ENCODE measurements at places on chromosomes 5 and 9.

GRCh38 chr5:172830876-172831662 is 3.0 kb upstream of the ERGIC1 start:
- DNase-seq: no peak

DNA sequence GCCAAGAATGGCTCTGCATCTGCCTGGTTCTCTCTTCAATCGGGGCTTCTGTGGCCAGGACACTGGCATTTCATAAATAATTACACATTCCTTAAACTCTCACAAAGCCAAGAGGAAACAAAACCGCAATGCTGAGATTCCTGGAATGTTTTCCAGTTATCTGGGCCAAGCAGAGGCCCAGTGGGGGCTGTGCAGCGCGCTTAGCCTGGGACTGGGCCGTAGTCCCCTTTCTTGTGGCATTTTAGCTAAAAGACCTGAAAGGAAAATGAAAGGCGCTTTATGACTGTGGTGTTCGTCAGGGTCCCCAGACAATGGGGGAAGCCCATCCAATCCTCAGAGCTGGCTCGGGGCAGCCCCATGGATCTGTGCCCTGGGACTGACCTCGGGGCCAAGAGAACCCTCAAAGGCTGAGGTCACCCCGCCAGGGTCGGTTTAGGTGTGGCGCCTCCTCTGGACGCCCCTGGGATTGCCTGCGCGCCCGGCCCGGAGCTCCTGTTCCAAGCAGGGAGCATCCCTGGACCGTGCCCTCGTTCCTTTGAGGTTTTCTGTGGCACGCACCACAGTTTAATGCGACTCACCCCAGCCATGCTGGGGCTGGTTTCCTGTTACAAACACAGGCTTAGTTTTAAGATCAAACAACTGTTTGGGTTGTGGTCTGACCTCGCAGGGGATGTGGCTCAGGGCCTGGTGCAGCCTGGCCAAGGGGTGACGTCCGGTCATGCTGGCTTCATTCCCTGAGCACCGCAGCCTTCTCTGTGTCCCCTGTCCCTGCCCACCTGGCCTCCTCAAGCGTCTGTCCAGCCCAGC is 51.5 kb upstream of the NKD2 start:
- peak; percentile 34 for DNase-seq

DNA sequence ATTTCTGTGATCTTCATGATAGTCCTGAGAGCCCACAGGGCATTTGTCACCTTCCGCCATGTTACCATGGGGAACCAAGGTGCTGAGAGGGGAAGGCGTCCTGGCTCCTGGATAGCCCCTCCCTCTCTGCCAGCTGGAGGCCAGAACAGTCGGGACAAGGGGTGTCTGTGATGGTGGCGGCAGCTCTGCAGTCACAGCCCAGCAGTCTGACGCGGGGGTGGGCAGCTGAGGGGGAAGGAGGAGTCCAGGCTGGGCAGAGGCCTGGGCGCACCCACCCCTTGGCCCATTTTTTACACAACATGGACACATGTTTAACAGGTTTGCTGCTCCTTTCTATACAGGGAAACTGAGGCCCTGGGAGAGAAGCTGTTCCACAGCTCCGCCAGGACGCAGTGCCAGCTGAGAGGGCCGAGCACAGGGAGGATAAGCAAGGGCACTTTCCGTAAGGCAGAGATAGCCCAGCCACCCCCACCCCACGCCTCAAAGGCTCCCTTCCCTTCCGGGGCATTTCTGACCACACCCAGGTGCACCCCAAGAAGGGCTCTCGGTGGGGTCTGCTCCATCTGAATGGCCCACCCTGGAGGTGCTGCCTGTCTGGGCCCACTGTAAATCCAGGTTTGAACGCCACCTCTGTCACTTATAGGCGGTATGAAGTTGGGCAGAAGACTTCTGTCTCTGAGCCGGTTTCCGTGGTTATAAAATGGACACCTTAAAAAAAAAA is 17.1 kb downstream of the LRRC8A start:
- DNase-seq: no peak

DNA sequence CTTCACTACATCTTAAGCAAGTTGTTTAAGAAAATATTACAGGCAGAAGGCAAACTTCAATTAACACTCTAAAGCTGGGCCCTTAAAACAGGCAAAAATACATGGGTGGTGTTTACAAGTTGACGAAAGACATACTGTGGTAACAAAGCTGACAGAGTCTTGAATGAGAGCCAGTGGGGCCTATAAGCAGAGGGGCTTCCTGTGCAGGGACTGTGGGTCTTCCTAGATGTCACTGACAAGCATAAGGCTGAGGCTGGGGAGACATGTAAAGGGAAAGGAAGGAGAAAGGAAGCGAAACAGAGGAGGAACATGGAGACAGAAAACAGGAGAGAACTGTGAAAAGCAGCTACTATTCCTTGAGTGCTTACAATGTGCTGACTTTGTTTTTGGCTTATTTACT is 308.0 kb upstream of the RPS23 start:
- no peak for DNase-seq

- DNase-seq: no peak
These were observed 12.6 kb downstream of the LIFR start for GRCh38 chr5:38543886-38544285.

DNA sequence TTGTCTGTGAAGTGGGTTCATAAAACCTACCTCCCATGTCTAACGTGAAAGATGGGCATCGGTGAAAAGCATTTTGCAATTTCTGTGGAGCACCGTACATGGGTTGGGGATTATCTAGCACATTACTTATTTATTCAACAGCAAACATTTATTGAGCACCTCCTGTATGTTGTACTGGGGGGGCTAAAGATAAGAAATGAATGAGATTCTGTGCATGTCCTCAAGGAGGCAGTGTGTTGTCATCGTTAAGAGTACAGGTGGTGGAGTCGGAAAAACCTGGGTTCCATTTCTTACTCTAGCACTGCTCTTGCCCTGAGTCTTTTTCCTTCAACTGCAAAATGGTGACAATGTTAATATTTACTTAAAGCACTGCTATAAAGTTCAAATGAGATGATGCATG is 30.4 kb upstream of the DENND1A start:
- DNase-seq: no peak

- DNase-seq: no peak
These were observed 9.5 kb upstream of the NFIL3 start for GRCh38 chr9:91433180-91433579.

DNA sequence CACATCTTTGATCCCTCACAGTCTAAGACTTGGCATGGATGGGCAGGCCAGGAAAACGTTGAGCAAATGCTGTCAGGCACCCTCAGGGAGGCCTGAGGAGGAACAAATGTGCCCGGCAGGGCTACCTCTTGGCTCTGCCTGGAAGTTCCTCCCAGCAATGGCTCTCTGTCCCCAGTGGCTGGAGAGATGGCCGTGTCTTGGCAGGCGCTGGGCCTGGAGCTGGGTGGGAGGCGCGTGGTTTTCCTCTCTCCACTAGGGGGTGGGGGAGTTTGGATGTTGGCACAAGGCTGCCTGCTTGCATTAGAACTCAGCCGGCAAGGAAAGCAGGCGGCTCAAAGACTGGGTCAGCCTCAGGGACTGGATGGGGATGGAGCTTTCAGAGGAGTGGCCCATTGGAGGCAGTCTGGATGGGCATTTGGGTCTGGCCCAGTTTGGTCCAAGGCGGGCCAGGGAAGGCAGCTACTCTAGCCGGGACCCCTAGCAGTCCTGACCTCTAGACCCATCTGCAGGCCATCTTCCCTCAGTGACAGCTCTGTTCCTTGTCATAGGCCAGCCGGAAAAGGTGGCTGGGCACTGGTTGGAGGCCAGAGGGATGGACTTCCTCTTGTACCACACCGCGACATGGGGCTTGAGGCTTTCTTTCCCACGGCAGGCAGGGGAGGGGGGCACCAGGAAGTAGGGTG is 68.2 kb upstream of the STC2 start:
- DNase-seq: peak; percentile 76

- no peak for DNase-seq
These were observed 72.4 kb downstream of the CTSL start for GRCh38 chr9:87798261-87798833.

DNA sequence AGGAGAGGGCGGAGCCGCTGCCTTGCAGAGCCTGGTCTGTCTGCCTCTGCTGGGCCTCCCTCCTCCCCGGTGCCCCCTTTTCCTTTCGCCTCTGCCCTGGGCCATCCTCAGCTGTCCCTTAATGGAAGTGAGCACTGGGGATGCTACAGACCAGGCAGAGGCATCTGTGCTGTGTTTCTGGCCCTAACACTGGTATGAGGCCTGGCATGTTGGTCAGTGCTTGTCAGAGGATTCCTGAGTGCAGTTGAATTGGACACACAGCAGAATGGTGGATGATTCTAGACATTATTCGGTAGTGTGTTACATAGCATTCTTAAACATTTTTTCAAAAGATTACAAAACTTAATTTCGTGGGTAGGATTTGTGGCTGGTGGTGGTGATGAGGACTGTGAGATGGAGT is 88.6 kb downstream of the EHMT1 start:
- no peak for DNase-seq

- DNase-seq: no peak
These were observed 86.3 kb downstream of the MVB12B start for GRCh38 chr9:126412905-126413304.

GRCh38 chr5:139283252-139284166 is 10.0 kb upstream of the MATR3 start:
- DNase-seq: no peak

GRCh38 chr9:33164138-33164809 is 2.9 kb downstream of the B4GALT1 start:
- DNase-seq: no peak

DNA sequence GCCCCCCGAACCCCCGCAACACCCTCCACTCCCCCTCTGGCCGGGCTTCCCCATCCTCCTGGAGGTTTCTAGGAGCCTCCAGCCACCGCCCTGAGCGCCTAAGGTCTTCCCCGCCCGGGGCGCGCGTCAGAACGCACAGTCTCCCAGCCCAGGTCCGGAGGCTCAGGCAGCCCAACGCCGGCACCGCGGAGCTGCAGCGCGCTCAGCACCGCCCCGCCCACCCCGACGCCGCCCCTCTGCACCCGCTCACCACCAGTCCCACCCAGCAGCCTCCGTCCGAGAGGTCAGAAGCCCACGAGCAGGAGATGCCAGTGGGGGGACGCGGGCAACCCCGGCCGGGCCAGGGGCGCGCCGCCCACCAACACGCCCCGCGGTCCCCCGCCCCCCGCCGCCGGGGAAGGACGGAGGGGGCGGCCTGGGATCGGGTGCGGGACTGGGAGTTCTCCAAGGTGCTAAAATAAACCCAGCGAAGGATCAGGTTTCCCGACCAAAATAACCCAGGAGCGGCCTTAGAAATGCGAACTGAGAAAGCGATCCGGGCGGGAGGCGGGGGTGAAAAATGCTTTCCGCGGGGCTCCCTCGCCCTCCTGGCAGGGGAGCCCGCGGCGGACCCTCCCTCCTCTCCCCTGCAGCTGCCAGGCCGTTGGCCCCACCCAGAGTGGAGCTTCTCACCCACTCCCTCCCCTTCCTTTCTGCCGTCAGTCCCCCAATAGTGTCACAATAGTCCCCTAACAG is 6.5 kb upstream of the FAM78A start:
- DNase-seq: peak; percentile 80

GRCh38 chr9:20379804-20380225 is 242.5 kb downstream of the MLLT3 start:
- DNase-seq: no peak

DNA sequence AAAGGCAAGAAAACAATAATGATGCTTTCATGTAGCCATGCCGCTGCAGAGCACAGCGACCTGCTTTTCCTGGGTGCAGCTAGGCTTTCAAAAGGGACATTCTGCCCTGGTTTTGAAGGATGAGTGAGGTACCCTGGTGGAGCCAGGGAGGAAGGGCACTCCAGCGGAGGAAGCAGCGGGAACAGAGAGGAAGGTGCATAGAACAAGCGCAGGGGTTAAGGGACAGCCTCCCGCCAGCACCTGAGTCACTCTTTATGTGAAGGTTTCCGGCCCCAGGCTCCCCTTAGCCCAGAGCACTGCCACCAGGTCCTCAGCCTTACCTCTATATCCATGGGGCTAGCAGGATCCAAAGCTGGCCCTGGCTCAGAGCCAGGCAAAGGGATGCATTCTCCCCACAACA is 221.1 kb downstream of the CDK5RAP2 start:
- DNase-seq: peak; percentile 46

DNA sequence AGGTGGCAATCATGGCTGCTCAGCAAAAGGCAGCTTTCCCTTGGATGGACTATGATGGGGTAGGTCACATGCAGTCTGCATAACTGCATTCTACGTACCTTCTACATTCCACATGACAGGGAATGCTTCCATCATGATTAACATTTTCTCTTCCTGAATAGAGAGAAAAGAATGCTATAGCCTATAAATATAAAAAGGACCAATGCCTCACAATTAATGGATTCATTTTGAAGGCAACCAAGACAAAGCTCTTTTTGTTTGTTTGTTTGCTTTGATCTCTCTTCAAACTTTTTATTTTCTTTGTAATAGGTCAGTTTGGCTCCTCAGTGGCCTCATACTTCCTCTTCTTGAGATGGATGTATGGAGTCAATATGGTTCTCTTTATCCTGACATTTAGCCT is 201.3 kb downstream of the ALDH1A1 start:
- DNase-seq: no peak

GRCh38 chr5:24161559-24161958 is 483.2 kb downstream of the CDH10 start:
- no peak for DNase-seq

- no peak for DNase-seq
These were observed 95.5 kb downstream of the RPS23 start for GRCh38 chr5:82182662-82183061.

DNA sequence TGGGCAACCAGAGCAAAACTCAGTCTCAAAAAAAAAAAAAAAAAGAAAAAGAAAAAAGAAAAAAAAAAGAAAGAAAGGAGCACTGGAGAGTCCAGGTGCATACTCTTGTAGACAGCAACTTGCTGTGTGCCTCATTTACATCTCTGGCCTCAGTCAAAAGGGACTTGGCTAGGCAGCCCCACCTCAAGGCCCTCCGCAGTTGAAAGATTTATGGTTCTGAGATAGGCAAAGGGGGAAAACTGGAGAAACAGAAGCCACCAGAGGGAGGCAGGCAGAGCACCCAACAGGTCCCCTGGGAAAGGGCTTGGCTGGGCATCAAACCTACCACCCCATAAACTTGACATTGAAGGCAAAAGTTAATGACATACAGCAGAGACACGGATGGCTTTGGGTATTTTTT is 6.1 kb downstream of the ORM2 start:
- no peak for DNase-seq

DNA sequence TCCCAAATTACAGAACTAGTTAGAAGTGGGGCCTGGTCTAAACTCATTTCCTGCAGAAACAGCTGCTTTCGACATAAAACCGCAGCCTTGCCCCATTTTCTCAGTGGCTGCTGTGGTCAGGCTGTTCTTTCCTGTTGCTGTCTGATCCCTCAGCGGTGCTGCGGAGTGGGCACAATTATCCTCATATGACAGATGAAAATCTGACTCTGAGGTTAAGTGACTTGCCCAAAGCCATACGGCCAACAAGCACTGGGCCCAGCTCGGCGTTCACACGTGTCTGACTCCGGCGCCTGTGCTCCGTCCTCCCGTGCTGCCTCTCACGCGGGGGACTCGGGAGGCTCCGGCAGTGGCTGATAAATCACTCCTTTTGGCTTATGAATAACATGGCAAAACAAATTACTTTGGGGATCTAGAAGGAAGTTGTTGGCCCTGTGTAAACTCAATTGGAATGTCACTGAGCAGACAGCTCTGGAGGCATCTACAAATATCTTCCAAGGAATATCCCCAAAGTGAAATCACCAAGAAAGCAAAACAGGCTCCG is 142.6 kb upstream of the LMX1B start:
- no peak for DNase-seq

GRCh38 chr5:142845954-142846398 is 75.8 kb downstream of the ARHGAP26 start:
- no peak for DNase-seq
